ENCODE measurements at places on chromosomes 2 and 18. TPM values are rescaled to one million over a fixed set of nuclear protein-coding genes. Genes with fewer than 3 reads are reported as not detected.

The SCN7A gene
- total RNA-seq: not detected

The MEIS1 gene
- total RNA-seq: 3.6 TPM

The SPP2 gene
- total RNA-seq: not detected

The TWIST2 gene
- not detected for total RNA-seq

The NDUFB3 gene
- total RNA-seq: 23.5 TPM

The ECEL1 gene
- not detected for total RNA-seq

The SULT1C4 gene
- not detected for total RNA-seq

The CFAP65 gene
- not detected for total RNA-seq

DNA sequence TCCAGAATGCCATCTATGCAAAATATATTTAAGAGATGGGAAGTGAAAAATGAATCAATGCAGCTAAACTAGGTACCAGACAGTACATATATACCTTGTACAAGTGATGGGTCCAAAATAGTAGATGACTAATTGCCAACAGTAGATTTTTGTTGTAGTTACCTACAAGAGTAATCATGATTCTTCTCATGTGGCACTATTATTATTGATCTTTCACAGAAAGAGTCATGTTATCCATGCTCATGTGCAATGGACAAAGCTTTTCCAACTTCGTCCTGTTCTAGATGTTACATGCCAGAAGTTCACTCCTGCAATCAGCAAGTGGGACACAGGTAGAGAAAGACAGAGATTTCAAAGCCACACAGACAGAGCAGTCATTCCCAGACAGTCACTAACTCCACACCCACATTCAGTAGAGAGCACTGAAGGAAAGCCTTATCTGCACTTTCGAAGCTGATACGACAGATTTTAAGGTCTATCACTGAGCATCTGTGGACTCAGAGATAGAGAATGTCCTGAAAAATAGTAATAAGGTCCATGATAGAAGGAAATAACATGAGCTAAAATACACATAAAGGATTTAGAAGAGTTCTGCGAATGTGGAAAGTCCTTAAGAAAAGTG is 101.6 kb upstream of the ITPRID2 start:
- DNase-seq: no peak

- DNase-seq: no peak
These were observed 114.3 kb upstream of the ALKAL2 start for GRCh38 chr2:402206-402605.

DNA sequence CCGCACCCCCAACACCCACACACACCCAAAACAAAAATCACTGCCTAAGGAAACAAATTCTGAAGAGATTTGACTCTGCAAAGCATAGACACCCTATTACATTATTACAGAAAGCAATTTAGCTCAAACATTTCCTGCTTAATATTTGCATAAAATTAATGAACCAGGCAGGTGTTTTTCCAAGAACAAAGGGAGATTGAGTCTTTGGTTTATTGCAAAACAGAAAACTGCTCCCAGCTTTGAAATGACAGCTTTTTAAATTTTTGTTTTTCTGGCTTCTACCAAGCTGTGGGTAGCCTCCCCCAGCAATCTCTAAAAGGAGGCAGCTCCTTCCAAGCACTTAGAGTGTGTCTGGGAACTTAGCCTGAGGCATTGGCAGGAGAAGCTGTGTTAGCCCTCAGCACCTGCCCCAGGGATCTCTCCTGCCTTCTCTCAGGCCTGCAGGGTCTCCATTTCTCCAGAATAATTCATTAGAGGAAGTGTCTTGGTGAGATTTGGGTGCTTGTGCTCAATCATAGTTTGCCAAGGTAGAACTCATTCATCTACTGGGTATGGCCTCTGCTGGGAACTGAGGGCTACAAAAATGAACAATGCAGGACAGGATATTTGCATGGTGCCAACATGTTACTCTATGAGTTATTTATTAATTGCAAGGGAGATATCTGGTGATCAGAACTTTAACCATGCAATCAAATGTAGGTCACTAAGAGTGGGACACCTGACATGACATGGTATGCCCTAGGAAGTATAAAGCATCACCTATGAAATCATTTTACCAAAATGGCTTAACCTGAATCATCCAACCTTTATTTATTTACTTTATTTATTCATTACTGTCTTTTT is 58.7 kb downstream of the B3GNT2 start:
- DNase-seq: no peak

- no peak for DNase-seq
These were observed 219.4 kb downstream of the LDLRAD4 start for GRCh38 chr18:13437796-13438506.

DNA sequence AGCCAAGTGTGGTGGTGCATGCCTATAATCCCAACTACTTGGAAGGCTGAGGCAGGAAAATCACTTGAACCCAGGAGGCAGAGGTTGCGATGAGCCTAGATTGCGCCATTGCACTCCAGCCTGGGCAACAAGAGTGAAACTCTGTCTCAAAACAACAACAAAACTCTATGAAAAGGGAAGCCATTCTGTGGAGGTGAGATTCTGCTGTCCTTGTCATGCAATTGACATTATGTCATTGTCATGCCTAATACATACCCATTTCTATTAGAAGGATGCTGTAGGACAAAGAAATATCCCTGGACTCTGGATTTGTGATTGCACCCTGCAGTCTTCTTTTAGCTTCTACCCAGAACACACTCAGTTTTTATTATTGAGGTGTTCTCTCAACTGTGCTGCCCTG is 8.6 kb downstream of the RASGRP3 start:
- no peak for DNase-seq

GRCh38 chr2:29304399-29305060 is 189.3 kb downstream of the CLIP4 start:
- no peak for DNase-seq

GRCh38 chr2:118421648-118422047 is 333.4 kb downstream of the INSIG2 start:
- DNase-seq: no peak

- DNase-seq: no peak
These were observed 19.1 kb downstream of the PROKR1 start for GRCh38 chr2:68662466-68662865.

- peak; percentile 27 for DNase-seq
These were observed 319 bp upstream of the EN1 start for GRCh38 chr2:118847762-118848172.

DNA sequence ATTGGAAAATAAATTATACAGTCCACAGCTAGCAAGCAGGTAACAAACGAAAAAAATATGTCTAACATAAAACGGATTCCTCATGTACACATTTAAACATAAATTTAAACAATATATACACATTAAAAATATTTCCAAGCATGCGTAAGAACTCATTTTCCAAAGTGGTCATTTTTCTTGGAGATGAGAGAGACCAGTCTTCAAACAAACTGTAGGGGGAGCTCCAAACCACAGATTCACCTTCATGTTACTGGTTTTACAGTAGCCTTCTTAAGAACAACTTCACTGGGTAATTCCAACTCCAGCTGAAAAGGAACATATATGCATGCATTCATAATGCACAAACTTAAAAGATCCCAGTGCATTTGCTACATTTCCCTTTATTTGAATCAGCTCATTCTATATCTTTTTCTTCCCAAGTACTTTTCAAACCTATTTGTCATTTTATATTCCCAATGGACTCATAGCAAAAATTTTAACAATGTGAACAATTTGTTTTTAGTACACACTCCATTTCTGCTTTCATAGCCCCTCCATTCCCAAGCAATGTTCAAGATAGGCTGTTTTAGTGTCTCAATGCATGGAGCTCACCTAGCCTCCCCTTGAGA is 4.7 kb upstream of the STAMBP start:
- no peak for DNase-seq

DNA sequence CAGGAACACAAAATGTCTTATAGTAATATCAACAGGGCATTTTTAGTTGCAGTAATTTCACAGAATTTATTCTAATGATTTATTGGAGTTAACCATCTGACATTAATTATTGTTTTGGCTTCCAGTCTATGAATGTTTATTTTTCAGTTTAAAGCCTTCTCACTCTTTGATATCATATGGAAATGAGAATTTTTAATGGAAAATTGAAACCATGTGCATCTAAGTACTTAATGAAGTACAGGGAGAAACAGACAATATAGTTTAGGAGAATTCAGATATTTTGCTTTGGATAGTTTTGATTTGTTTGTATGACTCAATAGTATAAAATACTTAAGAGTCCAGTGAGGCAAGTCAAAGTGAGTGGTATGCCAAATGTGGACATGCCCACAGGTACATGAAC is 126.1 kb downstream of the OLA1 start:
- no peak for DNase-seq

DNA sequence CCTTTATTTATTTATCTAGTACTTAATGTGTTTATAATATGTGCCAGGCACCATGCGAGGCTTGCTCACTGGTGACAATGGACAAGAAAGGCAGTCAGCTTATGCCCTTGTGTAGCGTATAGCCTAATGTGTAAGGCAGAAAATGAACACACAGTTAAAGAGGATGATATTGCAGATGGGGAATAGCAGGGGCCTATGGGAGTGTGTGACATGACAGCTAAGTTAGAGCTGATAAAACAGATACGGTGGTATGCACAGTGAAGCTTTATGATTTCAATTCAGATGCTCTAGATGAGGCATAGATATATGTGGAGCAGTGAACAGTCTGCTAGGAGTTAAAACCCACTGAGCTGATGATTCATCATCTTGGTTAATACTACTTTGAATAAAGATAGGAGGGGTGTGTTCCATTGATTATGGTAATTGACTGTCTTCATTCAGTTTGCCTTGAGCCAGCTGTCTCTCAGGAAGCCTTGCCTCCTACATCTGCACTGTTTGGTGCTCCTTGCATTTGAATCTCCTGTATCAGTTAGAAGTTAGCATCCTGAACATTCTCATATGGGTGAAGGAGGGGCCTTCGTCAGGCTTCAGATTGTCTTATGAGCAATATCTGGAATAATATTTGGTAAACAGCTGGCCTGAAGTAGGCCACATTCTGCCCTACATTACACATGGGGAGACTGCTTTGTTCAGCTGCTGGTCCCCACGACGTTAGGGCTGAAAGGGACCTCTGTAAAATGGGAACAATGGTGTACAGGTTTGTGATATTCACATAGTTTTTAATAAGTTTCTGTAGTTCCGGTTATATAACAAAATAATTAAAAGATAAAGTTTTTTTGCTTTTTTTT is 13.2 kb downstream of the MAP4K4 start:
- no peak for DNase-seq

- peak; percentile 30 for DNase-seq
These were observed 187.1 kb downstream of the ZBTB7C start for GRCh38 chr18:48222118-48222517.

DNA sequence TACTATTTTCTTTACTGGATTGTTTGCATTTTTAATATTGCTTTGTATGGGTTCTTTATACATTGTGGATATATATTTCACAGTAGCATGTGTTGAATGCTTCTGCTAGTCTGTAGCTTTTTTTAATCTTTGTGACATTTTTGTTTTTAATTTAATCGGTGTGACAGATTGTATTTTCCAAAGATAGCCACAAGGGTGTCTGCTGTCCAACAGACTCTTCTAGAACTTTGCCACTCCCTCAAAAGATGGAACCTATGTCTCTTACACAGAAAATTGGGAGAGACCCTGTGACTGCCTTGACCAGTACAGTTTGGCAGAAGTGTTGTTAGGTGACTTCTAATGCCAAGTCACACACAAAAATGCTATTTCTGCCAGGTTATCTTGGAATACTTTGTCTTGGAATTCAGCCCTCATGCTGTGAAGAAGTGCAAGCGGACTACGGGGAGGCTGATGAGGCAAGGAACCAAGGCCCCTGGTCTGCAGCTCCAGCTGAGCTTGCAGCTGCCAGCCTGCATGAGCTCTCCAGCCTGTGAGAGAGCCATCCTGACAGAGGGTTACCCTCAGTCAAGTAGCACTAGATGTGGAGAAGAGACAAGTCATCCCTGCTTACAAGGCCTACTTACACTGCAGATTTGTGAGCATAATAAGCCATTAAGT is 110.8 kb downstream of the TDRD15 start:
- DNase-seq: no peak

GRCh38 chr2:111702119-111702803 is 181.7 kb downstream of the ANAPC1 start:
- peak; percentile 68 for DNase-seq

- DNase-seq: no peak
These were observed 25.5 kb upstream of the EXOC6B start for GRCh38 chr2:72851333-72851732.

GRCh38 chr2:188853307-188853706 is 120.9 kb upstream of the COL3A1 start:
- DNase-seq: no peak

- DNase-seq: no peak
These were observed 62.3 kb upstream of the YWHAQ start for GRCh38 chr2:9693196-9693491.

DNA sequence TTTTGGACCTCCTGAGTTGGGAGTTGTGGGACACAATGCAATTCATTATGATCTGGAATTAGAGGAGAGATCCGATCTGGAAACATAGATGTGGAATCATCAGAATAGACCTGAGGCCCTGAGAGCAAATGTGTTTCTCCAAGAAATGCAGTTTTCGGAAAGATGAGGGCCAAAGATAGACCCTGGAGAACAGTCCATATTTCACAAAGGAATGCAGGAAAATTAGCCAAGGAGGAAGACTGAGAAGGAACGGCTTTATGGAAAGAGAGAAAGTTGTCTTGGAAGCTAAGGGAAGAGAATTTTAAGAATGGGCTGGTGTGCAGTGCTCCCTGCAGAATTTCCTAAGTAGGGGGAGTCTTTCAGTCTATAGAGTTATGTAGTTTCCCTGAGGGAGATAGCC is 11.1 kb upstream of the ZNF532 start:
- no peak for DNase-seq
